ENCODE measurements at places on chromosomes 5 and 9.
A peak's percentile ranks its signal among the peaks of the same experiment; 100 is the strongest.

- no peak for DNase-seq
These were observed 74.9 kb downstream of the NREP start for GRCh38 chr5:111682121-111682520.

GRCh38 chr5:157485340-157485739, 25.3 kb downstream of the NIPAL4 start:
- DNase-seq, result no peak

DNA sequence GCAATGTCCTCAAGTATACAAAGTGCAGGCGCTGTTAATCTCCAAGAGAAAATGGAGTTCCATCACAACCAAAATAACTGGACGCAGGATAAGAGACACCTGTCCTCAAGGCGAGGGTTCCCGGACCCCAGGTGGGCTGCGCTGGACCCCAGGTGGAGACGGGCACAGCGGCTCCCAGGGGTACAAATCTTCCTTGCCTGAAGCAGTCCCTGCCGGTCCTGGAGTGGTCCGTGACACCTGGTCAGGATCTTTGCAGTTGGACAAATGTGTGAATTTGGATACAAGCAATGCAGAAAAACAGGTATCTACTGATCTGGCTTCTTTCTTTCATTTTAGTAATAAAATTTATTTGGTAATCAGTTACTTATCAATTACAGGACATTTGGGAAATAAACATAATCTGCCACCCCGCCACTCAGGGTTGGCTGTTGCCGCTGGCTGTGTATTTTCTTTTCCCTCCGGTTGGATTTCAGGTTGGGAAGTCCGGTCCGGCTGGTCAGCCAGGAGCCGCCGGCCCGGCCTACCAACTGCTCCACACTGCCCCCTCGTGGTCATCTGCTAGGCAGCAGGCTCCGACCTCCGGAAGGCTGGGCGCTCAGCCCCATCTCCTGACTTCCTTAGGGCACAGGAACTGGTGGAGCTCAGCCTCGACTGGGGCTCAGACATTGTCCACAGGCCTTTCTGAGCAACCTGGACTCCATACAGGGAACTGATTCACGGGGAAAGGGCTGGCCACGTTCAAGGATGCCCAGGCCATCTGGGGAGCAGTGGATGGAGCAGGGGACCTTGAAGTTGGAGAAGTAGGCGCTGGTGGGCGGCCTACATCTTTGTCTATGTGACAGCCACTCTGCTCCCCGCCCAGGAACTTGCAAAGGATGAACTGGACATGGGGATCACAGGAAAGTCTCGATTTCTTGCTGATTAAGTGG, 43.4 kb downstream of the NXNL2 start:
- peak; percentile 70 for DNase-seq

DNA sequence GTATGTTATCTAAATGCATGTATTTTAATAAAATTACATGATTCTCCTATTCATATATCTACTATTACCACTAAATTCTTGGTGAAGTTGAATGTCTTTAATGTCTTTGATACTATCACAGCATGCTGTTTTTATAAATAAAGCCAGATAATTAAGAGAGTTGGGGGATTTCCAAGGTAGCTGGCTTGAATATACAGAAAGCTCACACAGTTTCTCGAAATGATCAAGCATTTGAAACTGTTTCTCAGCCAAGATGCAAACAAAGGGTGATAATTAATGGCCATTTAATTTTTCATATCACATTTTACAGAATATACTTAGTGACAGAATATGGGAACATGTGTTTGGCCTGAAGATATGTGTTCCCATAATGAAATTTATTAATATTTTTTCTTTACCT, 145.6 kb upstream of the CDH12 start:
- no peak for DNase-seq

DNA sequence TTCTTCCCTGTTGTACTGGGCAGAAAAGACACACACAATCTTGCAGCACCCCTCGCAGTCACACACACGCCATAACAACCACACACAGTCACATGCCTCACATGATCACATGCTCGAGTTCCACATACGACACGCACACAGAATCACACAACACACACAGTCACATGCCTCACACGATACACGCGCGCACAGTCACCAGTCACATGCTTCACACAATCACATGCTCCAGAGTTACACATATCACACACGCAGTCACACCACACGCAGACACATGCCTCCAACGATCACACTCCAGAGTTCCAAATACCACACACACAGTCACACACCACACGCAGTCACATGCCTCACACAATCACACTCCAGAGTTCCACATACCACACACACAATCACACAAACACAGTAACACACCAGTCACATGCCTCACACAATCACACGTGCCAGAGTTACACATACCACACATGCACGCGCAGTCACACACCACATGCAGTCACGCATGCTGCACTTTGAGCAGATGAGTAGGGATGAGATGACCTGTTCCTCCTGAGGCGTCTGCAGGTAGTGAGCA, 49.0 kb upstream of the LRRC14B start:
- DNase-seq, result no peak

DNA sequence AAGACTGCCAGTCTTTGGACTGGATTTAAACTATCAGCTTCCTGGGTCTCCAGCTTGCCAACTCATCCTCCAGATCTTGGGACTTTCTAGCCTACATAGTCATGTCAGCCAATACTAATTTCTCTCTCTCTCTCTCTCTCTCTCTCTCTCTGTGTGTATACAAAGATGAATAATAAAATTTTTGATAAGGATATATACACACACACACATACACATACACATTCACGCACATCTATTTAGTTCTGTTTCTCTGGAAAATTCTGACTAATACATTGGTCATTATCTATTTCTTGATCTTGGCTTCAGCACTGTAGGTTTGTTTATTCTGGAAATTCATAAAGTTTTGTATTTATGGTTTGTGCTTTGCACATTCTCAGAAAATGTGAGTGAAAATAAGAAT, 1606.2 kb upstream of the NUDT12 start:
- no peak for DNase-seq

DNA sequence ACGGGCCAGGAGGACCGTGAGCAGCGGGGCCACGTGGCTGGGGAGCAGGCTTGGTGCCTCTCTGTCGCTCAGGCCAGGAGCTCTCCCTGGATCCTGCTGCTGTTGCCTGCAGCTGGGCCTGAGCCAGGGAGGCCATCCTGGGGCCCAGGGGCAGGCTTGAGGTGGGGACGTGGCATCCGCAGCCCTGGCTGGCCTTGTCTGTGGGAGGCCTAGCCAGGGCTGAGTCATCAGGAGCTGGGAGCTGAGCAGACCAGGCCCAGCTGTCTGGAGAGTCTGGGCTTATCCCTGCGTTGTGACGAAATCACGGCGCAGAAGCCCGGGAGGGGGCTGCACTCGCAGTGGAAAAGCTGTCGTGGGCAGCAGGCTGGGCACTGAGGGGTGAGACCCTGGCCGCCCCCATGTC, 138.8 kb upstream of the COL5A1 start:
- no peak for DNase-seq

DNA sequence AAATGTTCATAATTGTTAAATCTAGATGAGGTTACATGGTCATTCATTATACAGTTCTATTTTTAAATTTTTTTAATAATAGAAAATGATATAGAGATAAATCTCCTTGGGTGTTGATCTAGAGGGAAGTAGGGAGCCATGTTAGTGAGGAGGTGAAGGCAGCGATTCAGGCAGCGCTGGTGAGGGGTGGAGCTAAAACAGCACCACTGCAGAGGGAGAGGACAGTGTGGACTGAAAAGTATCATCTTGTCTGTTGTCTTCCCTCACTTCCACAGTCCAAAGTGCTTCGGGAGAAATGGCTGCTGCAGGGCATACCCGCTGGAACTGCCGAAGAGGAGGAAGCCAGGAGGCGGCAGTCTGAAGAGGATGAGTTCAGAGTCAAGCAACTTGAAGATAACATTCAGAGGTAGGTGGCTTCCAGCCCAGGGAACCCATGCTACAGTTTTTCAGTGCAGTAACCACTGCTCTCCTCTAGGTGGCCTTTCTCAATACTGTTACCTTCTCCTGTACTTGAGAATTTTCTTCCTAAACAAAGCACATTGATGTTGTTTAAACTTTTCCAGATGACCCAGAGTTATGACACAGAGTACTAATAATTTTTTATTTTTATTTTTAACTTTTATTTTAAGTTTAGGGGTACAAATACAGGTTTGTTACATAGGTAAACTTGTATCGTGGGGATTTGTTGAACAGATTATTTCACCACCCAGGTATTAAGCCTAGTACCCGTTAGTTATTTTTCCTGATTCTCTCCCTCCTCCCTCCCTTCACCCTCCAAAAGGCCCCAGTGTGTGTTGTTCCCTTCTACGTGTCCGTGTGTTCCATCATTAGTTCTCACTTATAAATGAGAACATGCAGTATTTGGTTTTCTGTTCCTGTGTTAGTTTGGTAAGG, 100.5 kb downstream of the PALM2AKAP2 start:
- no peak for DNase-seq

- no peak for DNase-seq
These were observed 595.2 kb downstream of the RAB3C start for GRCh38 chr5:59178071-59178470.

GRCh38 chr5:151772029-151772845, 483 bp downstream of the G3BP1 start:
- peak; percentile 54 for DNase-seq

DNA sequence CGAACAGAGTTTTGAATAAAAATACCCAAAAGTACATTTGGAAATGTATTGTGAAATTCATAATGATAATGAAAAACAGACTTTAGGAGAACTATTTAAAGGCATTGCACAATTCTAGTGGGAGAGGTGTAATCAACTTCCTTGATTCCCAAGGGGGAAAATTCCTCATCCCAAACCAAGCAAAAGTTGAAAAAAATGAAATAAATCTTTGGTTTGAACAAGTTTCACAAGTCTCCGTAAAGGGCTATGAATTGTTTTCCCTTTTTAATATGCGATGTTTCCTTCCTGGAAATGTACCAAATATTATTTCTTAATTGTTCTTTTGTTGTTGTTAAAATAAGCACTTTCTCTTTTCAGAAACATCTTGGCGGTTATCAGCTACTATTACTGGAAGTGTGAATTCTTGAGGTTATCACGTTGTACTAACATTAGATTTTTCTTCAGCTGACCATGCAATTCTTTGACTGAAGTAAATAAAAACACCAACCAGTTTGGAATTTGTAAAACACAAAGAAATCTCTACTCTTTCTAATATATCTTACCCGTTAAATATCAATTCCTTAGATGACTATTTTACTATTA, 59.3 kb downstream of the SVEP1 start:
- no peak for DNase-seq

- DNase-seq, result no peak
These were observed 47.5 kb upstream of the CLK4 start for GRCh38 chr5:178674334-178674733.

DNA sequence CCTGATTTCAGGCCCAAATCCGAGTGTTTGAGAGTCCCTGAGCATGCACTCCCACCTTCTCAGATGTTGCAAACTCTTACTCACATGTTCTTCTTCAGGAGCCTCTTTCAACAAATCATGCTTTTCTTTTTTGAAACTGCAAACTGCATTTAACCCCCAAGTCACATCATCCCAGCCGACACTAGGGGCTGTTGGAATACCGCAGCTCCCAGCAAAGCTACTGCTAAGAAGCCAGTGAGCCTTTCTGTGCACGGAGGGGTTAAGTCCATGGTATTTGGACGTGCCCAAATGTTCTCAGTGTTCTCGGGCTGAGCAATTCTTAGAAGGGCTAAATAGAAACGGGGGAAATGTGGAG, 282.9 kb downstream of the NFIB start:
- no peak for DNase-seq

DNA sequence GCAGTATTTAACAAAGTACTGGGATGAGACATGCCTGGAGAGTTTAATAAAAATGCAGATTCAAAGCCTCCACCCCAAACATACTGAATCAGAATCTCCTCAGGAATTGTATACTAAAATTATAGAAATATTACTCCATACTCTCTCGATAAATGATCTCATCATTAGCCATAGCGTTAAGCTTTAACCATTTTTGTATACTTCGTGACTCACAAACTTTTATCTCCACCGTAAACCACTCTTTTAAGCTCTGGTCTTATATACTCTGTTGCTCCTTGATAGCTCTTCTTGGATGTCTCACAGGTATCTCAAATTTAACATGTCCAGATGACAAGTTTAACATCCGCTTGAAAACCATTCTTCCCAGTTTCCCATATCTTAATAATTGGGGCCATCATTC, 327.8 kb downstream of the ADGRV1 start:
- DNase-seq, result no peak

GRCh38 chr5:140524003-140524402, 23.5 kb upstream of the EIF4EBP3 start:
- no peak for DNase-seq

GRCh38 chr5:107744418-107745330, 73.9 kb upstream of the EFNA5 start:
- no peak for DNase-seq

DNA sequence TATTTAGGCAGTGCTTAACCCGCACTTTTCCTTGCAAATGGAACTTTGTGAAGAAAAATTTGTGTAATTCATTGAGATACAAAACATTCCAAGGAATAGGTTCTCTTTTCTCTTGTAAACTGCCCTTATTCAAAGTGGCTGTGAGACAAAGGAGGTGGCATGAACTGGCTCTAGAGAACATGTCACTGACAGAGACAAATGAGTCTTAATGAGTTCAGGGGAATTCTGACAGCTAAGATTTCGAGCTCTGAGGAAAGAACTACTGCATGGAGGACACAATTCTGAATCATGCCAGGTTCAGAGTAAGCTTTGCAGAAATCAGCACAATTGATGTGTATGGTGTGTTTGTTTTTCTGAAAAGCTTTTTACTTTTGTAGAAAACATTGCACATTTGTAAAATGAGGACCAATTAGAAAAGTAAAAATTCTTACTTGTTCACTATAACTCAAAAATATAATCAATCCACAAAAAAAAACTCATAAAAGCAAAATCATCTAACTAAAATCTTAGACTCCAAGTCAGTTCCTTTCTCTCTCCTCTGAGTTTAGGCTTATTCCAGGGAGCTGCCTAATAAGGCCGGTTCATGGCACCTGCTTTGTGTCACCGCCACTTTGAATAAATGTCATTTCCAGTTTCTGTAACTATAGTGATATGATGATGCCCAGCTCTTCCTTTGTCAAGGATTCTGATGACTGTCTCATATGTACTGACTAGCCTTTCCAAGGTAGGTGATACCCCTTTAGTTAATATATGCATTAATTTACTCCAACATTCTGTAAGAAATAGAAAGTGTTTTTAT, 163.2 kb downstream of the HCN1 start:
- DNase-seq, result no peak

DNA sequence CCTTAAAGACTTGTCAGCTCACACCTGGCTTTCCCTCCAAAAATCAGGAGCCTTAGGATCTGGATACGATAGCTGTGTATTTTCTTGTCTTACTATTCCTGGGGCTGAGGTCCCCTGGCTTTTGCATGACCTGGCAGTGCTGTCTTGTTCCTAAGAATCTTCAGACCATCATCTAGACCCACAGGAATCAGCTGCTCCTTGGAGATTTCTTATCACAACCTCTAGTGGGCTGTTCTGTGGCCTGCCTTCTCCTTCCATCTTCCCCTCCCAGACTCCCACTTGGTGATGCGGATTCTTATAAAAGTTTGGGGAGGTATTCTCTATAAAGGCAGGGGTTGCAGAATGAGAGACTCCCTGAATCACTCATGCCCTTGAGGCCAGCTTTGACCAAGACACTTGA, 21.4 kb downstream of the LCP2 start:
- no peak for DNase-seq

Data from hippocampal formation (tissue), 2 donors.